CD4-positive, alpha-beta T cell treated with Interleukin-4 for 1 hour (primary cell): ENCODE measurements at places on chromosomes 4 and X.

GRCh38 chr4:70023218-70023617, 5.0 kb upstream of the HTN3 start:
- no peak for DNase-seq

DNA sequence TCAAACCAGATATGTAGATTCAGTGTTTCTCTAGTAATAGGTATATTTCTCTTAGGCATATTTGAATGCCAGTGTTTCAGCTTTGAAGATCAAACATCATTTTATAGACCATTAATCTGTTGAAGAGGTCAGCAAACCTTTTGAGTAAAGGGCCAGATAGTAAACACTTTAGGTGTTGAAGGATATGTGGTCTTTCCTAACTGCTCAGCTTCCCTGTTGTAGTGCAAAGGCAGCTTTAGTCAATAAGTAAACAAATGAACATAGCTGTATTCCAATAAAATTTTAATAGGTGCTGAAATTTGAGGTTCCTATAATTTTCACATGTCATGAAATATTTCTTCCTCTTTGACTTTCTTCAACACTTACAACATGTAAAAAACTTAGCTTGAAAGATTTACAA, 201.6 kb downstream of the ADGRL3 start:
- no peak for DNase-seq

GRCh38 chrX:45230410-45230809, 29.7 kb upstream of the DIPK2B start:
- no peak for DNase-seq

- DNase-seq, result no peak
Observed at GRCh38 chr4:52670739-52671138, 11.6 kb upstream of the USP46 start.

DNA sequence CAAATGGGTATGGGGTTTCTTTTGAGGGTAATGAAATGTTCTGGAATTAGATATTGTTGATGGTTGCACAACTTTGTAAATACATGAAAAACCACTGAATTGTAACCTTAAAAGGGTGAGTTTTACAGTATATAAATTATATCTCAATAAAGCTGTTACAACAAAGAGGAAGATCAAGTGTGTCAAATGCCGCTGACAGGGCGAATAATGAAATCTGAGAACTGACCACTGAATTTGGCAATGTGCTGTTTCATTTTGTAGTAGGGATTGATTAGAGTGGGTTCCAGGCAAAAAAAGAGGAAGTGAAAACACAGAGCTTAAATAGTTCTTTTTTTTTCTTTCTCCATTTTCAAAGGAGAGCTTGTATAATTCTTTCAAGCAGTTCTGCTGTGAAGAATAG, 161.1 kb upstream of the NAP1L5 start:
- DNase-seq, result peak; percentile 7

- peak; percentile 54 for DNase-seq
Observed at GRCh38 chr4:6942238-6942800, 32.7 kb downstream of the TBC1D14 start.

- no peak for DNase-seq
Observed at GRCh38 chr4:40980318-40980883, 230.6 kb downstream of the NSUN7 start.

GRCh38 chr4:98935633-98936032, 6.7 kb upstream of the EIF4E start:
- no peak for DNase-seq

DNA sequence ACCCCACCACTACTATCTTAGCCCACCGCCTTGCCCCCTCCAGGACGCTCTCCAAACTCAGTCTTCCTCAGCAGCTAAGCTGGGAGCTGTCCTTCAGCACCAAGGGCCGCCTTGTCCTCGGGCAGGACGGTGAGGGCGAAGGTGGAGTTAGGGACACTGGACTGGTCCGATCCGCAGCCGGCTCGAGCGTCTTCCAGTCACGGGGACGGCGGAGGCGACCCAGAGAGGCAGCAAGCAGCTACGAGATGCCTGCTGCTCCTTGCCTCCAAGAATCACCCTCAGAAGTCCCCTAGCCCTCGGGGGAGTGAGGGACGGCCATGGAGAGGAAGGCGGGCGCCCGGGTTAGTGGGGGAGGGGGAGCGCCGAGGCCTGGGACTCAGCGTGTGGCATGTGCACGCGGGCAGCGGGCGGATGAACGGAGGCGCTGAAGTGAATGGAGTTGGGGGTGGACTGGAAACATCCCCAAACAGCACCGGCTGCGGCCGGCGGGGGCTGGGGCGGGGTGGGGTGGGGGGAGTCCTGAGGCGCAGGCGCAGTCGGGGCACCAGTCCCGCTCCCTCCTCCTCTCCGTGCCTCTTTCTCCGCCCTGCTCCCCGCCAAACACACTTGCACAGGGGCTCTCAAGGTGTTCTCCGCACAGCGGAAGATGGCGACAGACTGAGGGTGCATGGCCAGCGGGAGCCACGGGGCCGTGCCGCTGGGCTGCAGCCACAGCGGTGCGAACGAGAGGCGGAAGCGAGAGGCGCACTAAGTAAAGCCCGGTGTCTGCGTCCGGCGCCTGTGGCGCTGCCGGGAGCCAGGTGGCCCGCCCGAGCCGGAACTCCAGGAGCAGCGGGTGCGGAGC, at the start of gene NALF2:
NALF2 (plus strand) TSS at position 545 of the 844 bp plus-strand sequence. CDS start 957 bp downstream, outside the sequence.
- peak; percentile 30 for DNase-seq

DNA sequence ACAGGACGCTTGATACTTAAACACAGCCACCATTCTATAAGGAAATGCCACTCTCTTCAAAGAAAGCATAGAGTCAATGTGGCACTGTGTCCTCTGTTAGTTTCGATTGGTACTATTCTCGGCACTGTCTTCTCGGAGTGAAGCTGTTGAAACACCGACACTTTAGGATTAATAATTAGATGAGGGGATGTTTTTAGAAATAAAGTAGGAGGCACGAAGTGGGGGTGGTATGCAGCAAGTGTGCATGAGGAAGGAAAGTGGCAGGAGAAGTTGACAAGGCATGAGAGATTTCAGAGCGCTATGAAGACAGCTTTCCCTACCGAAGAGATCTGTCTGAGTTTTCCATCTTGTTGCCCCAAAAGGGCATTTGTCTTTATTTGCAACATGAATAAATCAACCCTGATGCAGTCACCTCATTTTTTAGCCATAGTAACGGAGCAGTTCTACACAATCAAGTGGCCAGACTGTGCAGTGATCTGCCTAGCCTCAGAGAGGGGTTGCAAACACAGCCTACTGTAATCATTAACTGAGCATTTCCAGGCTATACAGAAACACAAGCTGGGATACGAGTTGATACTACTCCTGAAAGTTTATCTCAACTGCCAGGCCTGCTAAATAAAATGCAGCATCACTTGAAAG, 8.3 kb downstream of the GPRIN3 start:
- peak; percentile 45 for DNase-seq

GRCh38 chr4:99054428-99054994, 34.1 kb downstream of the ADH5 start:
- DNase-seq, result no peak

DNA sequence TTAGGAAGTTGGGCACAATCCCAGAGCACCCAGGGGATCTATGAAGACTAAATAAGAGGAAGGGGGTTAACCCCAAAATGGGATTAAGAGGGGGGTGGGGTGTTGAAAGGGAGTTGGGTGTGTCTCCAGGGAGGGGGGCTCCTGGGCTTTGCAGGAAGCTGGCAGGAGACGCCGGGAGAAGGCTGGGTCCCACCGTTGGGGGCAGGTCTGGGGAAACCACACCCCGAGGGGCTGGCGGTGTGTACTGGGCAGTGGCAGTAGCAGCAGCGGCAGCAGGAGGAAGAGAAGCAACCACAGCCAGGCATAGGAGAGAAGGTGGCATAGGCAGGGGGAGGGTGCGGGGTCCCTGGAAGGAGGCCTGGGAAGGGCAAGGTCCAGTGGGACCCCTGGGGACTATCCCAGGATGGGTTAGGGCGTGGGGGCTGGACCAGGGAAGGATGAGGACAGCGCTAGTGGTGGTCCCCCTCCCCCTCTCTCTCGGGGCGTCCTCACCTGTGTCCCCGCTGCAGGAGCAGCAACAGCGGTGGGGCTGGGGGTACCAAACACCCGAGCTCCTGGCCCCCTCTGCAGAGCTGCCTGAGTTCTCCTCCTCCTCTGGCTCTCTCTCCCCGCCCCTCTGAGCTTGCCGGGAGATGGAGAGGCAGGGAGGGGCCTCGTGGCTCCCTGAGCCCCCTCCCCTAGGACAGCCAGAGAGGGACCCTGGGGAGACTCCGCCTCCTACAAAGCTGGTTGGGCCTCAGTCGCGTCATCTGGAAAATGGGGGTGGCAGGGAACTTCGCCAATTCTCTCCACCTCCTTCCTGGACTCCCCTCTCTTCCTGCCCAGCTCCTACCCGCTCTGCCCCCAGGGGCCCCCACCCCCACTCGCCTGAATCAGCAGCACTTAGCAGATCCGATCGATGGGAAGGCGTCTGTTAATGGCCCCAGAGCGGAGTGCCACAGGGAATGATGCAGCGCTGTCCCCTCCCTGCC, at the start of gene KCND1:
KCND1 (minus strand) TSS at position 596 of the 971 bp plus-strand sequence. CDS start 1,573 bp downstream, outside the sequence.
- no peak for DNase-seq

DNA sequence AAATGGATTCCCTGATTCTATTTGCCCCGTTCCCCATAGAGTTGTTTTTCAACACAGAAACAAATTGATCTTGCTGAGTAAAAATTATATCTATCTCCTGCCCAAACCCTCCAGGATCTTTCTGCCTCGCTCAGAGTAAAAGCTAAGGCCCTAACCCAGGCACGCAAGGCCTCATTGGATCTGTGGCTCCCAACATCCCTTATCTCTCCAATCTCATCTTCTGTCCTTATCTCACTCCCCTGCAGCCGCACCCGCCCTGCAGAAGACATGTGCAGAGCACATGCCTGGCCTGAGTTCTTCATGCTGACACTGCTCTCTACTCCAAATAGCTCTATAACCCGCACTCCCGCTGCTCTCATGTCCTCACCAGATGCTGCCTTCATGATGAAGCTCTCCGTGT, 543.8 kb upstream of the ZFP42 start:
- DNase-seq, result no peak

DNA sequence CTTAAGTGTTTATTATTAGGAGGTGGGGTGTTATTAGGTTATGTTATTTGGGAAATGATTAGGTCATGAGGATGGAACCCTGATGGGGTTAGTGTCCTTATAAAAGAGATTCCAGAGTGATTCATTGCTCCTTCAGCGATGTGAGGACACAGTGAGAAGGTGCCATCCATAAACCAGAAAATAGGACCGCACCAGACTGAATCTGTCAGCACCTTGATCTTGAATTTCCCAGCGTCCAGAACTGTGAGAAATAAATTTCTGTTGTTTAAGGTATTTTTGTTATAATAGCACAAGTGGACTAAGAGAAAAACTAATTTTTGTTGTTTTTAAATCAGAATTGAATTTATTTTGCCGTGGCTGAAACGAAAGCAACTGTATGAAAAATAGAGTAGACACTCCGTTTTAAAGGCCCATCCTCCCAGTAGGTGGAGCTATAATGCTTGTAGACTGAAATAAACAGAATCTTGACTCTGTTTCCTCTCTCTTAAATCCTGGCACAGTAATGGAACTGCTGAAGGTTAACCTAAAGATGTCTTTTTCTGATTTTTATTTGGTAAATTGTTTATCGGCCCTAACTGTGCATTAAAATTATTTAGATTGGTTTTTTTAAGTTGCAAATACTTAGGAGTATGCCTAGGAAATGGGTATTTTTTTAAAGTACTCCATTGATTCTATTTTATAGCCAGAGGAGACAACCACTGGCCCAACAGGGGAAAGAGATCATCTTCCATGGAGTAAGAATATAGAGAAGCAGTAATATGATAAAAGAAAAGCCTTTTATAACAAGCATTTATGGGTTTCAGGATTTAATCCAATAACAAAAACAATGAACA, 133.2 kb upstream of the ADAMTS3 start:
- DNase-seq, result no peak

- DNase-seq, result no peak
Observed at GRCh38 chr4:109183931-109184490, 118.4 kb downstream of the COL25A1 start.

GRCh38 chrX:36581030-36581429, 427.1 kb upstream of the FAM47C start:
- DNase-seq, result no peak

DNA sequence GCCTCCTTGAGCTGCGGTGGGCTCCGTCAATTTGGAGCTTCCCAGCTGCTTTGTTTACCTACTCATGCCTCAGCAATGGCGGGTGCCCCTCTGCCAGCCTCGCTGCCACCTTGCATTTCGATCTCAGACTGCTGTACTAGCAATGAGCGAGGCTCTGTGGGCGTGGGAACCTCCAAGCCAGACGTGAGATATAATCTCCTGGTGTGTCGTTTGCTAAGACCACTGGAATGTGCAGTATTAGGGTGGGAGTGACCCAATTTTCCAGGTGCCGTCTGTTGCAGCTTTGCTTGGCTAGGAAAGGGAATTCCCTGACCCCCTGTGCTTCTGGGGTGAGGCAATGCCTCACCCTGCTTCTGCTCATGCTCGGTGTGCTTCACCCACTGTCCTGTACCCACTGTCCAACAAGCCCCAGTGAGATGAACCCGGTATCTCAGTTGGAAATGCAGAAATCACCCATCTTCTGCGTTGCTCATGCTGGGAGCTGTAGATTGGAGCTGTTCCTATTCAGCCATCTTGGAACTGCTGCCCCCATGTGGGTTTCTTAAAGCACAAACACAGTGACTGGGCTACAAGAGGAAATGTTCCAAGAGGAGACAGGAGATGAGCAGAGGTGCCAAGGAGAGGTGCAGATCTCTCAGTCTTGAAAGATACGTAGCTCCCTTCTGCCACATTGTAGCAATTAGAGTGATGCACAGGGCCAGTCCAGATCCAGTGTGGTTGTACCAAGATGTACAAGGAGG, 193.0 kb upstream of the IGFBP7 start:
- DNase-seq, result no peak

- DNase-seq, result no peak
Observed at GRCh38 chr4:142579443-142579842, 266.7 kb downstream of the INPP4B start.

DNA sequence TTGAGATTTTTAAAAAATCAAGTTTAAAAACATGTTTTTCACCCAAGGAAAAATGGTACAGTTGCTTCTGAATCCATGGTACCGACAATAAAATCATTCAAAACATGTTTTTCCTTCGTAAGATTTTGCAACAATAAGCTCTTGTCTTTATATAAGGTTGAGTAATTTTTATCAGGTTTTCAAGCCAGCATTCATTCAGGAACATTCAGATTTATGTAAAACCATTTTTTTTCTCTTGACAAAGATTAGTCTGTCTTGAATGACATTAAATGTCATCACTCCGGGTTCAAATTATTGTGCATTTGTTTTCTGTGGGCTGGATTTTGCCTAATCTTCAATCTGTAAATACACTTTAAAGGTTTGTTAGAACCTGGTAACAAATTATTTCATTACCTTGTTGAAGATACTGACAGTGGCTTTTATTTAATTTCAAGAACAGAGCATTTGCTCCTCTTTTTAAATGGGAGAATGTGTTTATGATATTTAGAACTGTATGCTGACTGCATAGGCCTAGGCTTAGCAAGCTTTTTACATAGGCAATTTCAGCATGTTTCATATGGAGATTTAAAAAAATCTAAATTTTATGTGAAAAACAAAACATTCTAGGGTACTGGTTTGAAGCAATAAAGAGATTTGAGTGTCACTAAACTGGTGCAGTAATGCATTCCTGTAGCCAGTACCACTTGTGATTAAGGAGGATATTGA, 336.4 kb upstream of the HAND2 start:
- DNase-seq, result no peak

- no peak for DNase-seq
Observed at GRCh38 chr4:140136509-140136908, 17.5 kb downstream of the MAML3 start.

- no peak for DNase-seq
Observed at GRCh38 chr4:74451214-74451661, 6.3 kb downstream of the AREG start.

GRCh38 chr4:55871299-55871800, 17.9 kb downstream of the EXOC1 start:
- DNase-seq, result no peak
